Stimulated activated CD4-positive, alpha-beta T cell treated with anti-CD3 and anti-CD28 coated beads, Interleukin-1b, Interleukin-23, amount 100 ng/mL, for 1 hour (primary cell): ENCODE measurements at places on chromosomes 4 and X.

DNA sequence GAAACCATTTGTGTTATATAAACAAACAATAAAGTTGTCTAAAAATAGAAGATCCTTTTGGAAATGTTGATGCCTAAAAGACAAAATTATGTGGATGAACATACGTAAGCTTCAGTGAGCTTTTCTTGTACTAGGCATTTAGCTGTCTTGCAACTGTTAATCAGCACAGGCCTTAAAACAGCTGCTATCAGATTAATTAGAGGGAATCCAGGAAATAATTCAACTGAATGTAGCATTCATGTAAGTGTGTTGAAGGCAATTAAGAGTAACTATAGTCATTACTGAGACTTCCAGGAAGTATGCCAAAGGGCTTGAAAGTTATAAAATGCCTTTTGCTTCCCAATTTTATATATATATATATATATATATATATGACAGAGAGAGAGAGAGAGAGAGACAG, 248.7 kb downstream of the IL1RAPL1 start:
- DNase-seq, result no peak

- DNase-seq, result no peak
Measured at GRCh38 chr4:67499799-67500198, 45.5 kb downstream of the CENPC start.

DNA sequence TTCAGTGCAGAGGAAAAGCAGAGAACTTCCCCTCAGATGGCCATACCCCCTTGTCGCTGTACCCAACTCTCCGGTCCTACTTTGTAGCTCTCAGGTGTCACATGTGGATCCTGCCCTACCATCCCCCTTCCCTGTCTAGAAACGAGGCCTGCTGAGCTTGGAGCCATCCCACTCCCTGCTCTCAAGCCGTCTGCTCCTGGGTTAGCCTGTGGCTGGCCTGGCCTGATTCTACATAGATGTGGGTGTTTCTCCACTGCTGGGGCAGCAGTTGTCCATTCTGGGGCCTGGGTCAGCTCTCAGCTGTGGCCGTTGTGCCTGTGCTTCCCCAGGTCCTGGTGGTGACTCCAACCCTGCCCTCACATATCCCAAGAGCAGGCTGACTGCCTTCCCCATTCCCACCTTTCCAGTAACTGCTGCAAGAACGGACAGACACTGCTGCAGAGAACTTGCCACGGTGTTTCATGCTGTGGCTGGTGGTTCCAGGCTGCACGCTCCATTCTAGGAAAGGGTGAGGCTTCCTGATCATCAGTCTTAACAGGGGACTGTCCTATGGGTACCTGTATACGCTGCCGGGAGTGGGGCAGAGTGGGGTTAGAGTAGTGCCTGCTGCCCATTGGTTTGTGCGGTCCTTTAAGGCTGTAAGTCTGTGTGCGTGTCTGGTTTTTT, 3.6 kb downstream of the IL9R start:
- DNase-seq, result no peak

DNA sequence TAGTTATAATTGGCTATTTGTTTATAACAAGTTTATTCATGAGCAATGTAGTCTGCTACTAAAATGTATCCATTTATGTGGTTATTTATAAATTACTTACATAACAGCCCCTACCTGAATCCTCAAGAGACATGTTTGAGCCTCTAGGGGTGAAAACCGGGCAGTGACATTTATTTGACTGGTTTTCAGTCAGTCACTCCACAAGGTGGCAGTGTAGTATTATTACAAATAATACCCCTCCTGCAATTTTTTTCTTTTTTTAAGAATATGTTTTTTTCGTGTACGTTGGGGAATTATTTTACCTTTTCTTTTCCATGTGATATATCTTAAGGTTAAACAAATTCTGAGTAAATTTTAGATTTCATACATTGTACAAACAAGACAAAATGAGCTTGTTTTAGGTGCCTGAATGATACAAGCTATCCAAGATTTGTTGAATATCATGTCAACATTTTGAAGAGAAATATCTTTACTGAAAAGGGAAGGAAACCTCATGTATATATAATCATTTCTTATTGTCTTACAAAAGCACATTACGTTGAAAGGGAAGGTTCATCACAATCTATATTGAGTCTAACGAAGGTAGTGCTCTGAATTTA, 598.7 kb upstream of the TECRL start:
- DNase-seq, result no peak

DNA sequence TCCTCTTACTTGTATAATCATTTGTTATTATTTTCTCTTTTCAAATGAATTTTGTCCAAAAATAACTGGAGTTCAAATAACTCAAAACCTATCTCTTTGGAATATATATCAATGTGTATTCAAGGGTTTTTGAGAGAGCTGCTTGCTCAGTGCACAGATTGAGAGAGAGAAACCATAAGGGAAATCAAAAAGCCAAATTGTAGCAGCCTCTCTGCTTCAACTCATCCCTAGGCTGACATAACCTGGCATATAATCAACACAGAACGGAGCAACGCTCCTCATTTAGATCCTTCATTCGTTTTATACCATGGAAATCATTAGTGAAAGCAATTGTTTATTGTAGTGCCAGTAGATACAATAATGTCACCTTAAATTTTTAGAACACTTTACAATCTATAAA, 1.8 kb upstream of the GPM6A start:
- no peak for DNase-seq

DNA sequence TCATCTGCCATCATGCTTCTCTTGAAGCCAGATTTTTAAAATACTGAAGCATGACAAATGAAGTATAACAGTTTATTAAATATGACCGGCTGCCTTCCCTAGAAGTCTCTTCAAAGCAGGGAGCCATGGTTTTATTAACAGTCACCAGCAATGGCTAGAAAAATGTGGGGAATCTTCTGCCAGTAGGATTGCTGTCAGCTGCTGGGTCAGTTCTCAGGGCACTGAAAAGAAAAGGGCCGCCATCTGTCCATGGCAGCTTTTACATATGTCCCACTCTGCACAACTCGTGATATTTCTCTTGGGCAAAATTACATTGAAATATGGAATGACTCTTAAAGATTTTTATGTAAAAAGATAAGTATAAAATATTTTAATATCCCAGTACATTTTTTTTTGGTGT, 2.8 kb downstream of the CCNG2 start:
- DNase-seq, result no peak

- DNase-seq, result no peak
Measured at GRCh38 chrX:13828392-13828791, 11.5 kb upstream of the GPM6B start.

DNA sequence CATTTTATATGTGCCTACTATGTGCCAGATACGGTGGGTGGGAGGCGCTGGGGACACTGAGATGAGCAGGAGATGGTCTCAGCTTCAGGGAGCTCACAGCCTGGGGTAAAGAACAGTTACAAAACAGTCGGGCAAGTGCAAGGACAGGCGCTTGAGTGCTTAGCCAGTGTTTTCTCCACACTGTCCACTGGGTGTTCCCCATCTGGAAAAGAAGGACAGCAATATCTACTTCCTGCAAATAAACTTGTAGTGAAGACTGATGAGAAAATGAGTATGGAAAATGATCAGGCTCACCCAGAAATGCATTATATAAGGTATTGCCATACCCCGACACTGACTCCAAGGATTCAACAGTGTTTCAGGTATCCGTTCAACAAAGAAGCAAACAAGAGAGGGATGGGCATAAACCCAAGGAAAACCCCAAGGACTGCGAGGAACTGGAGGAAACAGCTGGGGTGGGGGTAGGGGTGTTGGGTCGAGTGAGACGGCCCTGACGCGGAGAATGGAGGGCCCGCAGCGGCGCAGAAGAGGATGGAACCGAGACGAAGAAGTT, 835 bp downstream of the TMEM185A start:
- no peak for DNase-seq

- DNase-seq, result no peak
Measured at GRCh38 chr4:182918791-182919302, 1.7 kb upstream of the DCTD start.

DNA sequence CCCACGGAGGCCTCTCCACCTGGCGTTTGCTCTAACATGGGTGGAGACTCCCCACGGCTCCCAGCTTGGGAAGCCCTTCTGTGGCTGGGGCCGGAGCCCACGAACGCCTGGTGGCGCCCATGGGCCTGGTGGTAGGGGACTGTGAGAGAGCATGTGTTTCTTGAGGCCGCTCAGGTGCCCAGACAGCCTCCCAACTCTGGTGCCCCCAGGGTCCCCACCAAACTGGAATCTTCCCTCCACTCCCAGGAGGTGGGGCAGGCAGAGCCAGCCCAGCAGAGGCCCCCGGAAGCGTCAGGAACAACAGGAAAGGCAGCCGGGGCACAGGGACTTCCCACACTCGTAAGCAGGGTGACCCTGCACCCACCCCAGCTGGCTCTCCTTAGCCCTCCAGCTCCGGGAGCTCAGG, 33.3 kb upstream of the FGFR3 start:
- no peak for DNase-seq

- DNase-seq, result no peak
Measured at GRCh38 chr4:10085386-10085785, 31.2 kb downstream of the WDR1 start.

- DNase-seq, result no peak
Measured at GRCh38 chr4:24769571-24769970, 25.8 kb upstream of the SOD3 start.
